ENCODE measurements at places on chromosomes 13 and 19.

GRCh38 chr13:53408306-53408705 is 379.7 kb downstream of the OLFM4 start:
- DNase-seq: no peak

- DNase-seq: no peak
Observed at GRCh38 chr13:46587807-46588418, 34.9 kb downstream of the LRCH1 start.

DNA sequence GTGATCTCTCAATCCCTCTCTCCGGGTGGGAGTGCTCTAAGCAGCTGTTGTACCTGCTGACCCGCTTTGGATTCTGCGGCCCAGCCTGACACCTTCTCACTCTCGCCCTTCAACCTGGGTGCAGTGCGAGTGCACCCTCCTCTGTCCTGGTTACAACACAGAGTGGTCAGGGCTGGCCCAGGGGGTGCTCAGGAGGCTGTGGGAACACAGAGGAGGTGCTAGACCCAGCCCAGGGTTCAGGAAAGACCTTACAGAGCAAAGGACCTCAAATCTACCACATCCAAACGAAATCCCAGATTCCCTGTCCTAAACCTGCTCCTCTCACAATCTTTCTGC is 23.7 kb downstream of the ZNF175 start:
- DNase-seq: no peak

DNA sequence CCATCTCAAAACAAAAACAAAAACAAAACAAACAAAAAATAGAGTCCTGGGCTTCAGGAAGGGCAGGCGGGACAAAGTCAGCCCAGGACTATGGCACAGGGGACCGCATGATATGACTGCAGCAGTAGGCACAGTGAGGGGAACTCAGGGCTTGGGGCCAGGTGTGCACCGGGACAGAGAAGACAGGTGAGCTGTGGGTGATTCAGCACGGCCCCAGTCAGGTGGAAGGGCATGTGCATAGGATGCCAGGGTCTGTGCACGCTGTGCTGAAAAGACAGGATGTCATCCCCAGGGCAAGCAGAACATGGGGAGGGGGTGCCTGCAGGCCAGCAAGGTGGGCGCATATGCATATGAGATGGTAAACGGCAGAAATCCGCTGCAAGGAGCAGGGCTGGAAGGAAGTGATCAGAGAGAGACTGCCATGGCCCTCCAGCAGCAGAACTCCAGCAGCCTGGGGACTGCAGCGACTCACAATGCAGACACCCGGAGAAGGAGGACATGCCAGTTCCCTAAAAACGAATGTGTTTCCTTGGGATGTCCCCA is 15.0 kb downstream of the EPS15L1 start:
- no peak for DNase-seq

DNA sequence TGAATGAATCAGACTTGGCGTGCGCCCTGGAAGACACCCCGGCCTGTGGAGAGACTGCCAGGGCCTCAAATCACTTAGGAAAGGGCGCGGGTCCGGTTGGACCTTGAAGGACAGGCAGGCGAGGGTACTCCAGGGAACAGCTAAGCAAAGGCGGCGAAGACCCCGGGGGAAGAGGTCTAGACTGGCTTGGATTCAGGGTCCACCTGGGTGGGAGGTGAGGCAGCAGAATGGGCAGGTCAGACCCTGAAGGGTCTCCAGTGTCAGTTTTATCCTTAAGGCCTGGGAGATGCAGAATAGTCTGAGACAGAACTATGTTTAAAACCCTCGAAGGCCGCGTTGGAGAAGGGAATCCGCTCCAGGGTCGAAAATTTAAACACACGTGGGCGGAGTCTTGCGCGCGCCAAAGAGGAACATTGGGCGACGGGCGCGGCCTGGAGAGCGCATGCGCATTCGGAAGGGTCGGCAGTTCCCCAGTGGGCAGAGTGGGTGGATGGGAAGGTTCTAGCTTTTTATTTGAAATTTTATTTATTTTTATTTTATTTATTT is 567 bp upstream of the SMG9 start:
- DNase-seq: no peak

GRCh38 chr13:32804673-32805230 is 211.5 kb upstream of the KL start:
- no peak for DNase-seq

GRCh38 chr19:7106711-7107657 is 37.5 kb downstream of the ZNF557 start:
- no peak for DNase-seq

DNA sequence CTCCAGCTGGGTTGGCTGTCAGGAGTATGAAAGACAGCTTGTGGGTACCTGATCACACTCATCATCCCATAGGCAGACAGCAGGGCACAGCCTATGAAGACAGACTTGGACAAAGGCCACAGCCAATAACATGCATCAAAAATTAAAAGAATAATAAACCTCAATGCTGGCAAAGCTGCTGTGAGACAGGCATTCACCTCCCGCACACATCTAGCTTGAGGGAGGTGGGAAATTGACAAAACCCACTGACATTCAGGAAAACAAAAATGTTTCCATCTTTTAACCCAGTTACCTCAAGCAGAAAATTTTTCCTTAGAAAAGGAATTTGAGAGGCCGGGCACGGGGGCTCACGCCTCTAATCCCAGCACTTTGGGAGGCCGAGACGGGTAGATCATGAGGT is 14.4 kb downstream of the IL12RB1 start:
- no peak for DNase-seq

DNA sequence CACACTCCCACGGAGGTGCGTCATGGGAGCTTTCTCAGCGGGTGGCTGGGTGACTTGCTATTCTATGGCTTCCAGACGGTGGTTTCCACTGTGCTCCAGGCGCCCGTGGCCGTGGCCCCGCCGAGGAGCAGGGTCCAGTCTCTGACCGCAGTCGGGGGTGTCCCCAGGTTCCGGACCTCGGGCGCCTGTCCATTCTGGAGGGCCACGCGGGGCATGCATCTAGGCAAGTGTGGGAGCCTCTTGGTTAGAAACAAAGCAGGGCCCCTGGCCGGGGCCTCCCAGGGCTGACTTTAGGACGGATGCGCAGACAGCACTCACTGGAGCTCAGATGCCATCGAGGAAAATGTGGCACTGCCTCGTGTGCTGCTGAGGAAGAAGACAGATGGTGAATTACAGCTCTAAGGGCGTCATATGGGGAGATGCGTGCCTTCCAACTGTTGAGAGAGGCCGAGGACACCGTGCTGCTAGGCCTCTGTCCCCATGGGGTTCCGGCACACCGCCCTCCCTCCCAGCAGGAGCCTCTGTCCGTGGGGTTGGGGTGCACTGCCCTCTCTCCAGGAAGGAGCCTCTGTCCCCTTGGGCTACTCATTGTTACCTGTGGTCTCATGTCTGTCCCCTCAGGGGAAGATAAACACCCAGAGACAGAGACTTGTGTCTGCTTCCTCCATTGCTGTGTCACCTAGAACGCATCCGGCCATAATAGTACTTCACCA is 38.1 kb downstream of the TMEM255B start:
- no peak for DNase-seq

DNA sequence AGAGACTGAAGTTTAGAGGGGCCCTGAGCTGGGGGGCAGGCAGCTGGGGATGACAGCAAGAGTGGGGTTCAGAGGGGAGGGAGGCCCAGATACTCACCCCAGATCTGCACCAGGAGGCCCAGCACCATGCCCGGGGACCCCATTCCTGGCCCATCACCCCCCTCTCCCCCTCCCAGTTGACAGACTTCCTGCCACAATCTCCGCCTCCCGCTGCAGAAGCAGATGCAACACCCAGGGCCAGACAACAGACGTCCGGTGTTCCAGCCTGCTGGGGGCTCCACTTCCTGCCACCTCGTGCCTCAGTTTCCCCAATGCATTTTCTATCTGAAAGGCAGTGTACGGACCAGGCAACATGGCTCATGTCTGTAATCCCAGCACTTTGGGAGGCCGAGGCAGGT is at the start of gene TMIGD2:
TMIGD2 (minus strand) TSS at position 147 of the 398 bp plus-strand sequence; CDS start at position 143, 4 bp downstream.
- DNase-seq: no peak

DNA sequence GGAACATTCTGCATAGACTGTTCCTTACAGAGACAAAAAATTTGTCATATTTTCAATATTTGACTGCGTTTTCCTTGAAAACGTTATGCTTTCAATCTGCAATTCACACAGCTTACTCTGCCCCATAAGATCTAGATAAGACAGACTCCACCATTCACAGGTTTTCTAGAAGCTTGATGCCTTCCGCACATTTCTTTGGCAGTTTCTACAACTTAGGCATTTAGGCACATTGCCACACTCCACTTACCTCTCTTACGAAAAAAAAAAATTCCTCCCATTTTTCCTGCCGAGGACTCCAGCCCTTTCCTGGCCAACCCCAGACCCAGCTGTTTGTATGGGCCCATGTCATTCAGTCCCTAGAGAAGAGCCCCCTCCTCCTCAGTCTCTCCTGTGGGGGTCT is 11.2 kb downstream of the ATP12A start:
- DNase-seq: no peak

DNA sequence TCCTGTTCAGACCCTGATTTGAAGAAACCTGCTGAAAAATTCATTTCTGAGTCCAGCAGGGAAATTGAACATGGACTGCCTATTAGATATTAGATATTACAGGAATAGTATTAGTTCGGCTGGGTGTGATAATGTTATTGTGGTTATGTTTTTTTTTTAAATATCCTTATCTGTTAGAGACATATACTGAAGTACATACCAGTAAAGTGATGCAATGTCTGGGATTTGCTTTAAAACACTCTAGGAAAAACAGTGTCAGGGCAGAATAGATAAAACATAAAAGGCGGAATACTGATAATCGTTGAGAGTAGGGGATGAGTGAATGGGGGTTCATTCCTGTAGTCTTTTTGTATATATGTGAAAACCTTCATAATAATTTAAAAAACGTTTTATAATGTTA is 28.7 kb upstream of the AMER2 start:
- no peak for DNase-seq

DNA sequence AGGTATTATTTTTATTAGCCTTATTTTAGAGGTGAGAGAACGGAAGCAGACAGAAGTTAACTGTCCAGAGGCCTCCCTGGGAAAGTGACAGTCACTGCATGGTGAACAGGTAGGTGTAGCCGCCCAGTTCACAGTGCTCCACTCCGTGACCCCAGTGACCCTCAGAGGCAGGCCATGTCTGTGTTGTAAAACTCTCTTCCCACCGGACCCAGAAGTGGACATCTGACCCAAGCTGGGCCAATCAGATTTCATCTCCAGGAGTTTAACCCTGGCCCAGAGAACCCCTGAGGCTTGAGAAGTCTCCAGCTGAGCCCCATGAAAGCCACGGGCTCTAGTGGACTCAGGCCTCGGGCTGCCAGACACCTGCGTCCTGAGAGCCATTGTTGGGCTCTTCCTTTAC is 83.6 kb upstream of the FARP1 start:
- no peak for DNase-seq

DNA sequence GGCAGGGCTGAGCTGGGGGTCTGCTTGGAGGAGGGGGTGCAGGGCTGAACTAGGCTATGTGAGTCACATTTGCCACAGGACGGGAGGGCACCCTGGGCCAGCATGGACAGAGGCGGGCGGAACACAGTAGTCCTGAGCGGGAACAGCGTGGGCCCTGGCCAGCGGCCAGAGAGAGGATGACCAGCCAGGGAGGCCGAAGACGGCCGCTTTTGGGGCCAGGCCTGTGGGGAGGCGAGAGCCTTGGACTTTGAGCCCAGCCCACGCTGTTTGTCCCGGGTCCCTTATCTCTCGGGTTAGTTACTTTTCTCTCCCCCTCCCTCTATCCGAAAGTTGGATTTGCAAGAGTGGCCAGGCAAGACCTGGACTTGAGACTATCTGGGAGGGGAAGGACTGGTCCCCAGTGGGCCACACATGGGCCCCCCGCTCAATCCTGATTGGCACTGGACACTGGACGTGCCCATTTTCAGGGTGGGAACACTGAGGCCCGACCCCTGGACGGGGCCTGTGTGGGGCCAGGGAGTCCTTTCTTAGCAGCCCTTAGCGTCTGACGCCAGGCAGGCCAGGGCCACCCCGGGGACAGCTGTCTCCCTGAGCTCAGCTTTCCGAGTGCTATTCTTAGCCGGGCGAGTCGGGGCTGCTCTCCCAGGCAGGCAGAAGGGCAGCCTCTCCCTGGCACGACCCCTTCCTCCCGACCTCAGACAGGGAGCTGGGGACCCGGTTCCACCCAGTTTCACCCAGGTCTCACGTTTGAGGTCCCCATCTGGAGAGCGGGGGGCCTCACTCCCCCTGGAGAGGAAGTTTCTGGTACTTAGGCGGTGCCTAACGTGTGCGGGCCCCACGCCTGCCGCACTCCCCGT is 833 bp downstream of the GAMT start:
- DNase-seq: no peak

DNA sequence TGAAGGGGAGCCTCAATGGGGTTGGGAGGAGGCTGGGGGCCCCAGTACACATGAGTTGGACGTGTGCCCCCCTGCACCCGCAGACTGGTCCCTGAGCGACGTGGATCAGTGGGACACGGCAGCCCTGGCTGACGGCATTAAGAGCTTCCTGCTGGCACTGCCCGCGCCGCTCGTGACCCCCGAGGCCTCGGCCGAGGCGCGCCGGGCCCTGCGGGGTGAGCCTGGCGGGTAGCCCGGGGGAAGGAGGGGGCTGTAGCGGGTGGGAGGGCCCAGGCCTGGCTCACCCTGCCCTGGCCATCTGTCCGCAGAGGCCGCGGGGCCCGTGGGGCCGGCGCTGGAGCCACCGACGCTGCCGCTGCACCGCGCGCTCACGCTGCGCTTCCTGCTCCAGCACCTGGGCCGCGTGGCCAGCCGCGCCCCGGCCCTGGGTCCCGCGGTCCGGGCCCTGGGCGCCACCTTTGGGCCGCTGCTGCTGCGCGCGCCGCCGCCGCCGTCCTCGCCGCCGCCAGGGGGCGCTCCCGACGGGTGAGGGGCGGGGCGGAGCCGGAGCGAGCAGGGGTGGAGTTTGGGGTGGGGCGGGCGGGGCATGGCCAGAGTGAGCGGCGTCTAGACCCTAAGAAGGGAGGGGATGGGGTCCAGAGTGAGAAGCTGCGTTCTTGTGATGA is 8.1 kb downstream of the PIK3R2 start:
- no peak for DNase-seq

GRCh38 chr19:38648769-38649304 is 1.4 kb downstream of the ACTN4 start:
- no peak for DNase-seq

- no peak for DNase-seq
Observed at GRCh38 chr13:51227404-51227803, 5.2 kb downstream of the FAM124A start.

- DNase-seq: no peak
Observed at GRCh38 chr13:33782631-33783030, 35.3 kb upstream of the RFC3 start.

GRCh38 chr19:21688464-21688863 is 78.9 kb downstream of the ZNF100 start:
- DNase-seq: no peak

DNA sequence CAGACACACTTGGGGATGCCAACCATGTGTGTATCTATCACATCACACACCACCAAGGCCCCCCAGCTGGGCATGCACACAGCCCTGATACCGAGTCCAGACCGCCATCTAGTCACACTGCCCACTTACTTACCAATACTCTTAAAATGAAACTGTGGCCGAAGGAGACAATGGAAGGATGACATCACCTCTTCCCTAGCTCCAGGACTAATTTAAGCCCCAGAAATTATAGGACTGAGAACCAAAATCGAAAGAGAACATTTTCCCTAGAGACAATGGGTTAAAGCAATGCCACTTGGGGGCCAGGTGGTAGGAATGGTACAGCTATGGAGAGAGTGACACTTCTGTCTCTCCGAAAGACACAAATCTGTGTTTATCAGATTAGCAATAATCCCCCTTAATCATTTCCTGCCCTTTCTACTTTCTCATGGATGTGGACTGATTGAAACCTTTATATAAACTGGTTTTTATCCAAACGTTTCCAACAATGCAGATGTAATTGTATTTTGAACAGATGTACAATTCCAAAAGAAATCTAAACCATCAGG is 663 bp upstream of the GGACT start:
- no peak for DNase-seq

Measured in esophagus squamous epithelium (tissue), 5 donors.